Stimulated activated CD4-positive, alpha-beta T cell treated with anti-CD3 and anti-CD28 coated beads, TNF-alpha, amount 100 ng/mL, for 48 hours (primary cell): ENCODE measurements at places on chromosomes 4 and X.

DNA sequence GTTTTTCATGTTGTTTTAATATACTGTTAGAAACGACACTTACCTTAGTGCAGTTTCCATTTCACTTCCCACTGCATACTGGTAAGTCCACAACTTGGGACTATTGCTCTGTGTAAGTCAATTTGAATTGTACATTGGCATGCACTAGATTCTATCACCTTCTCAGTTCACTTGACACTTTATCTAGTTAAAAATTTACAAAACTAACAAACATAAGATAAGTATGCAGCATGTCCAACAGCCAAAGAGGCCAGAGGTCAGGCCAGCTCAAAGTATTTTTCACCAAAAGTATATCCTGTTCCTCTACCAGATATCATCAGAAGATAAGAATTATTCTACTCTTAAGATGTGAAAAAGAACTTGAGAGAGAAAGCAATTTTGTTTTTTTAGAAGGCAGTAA is 75.9 kb downstream of the QRFPR start:
- DNase-seq = no peak

DNA sequence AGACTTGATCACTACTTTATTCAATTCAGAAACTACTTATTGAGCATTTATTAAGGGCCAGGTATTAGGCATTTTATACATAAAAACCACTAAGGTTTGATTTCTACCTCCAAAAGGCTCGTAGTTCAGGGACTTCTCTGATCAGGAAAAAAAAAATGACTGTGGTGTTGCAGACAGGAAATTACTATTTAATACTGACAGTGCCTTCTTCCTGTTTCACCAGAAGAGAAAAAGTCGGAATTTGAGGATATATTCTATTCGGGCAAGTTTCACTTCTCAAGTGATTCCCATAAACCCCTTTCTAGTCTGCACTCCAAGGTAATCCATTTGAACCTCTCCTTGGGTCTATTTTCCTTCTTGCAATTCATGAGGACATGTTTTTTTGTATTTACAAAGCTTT is 15.3 kb upstream of the TASL start:
- DNase-seq = no peak

- DNase-seq = no peak
These were observed 27.5 kb downstream of the SULT1E1 start for GRCh38 chr4:69832326-69833030.

DNA sequence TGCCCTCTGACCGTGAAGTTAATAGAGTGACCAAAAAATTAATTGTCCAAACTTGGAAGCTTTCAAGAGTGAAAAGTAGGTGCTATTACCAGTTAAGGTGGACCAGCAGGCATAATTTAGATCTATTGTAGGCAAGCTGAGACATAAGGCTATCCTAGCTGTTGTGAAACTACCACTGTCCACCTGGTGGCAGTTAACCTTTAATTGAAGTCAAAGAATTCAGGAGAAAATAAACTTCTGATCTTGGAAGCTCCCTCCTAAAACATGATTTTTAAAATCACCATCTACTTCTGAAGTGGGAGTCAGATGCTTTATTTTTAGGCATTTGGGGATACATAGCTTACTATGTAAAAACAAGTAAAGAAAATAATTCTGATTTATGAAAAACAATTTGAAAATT is 636.3 kb upstream of the HTR2C start:
- no peak for DNase-seq

DNA sequence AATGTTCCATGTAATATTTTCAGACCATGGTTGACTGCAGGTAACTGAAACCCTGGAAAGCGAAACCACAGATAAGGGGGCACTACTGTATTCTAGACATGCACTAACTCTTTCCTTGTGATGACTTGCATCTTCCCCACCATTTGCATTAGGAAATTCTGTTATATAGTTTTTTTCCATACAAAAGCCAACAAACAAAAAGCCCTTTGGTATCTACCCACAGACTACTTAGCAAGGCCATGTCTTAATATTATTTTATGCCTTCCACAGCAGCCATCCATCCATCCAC is 23.5 kb downstream of the OCIAD1 start:
- DNase-seq = no peak

DNA sequence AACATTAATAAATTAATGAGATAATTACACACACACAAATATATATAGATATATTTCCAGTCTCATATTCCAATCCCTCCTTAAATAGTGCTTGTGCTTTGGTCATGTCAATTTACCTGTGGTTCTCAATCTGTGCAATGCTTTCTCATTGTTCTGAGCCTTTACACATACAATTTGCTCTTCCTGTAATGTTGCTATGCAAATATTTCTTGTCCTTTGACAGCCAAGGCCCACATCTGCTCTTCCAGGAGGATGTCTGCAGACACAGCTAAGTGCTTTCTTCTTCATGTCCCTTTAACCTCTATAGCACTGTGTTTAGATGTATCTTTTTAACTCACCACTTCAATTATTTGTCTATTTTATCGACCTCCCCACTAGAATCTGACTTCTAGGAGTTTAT is 67.3 kb upstream of the RAPGEF2 start:
- no peak for DNase-seq

DNA sequence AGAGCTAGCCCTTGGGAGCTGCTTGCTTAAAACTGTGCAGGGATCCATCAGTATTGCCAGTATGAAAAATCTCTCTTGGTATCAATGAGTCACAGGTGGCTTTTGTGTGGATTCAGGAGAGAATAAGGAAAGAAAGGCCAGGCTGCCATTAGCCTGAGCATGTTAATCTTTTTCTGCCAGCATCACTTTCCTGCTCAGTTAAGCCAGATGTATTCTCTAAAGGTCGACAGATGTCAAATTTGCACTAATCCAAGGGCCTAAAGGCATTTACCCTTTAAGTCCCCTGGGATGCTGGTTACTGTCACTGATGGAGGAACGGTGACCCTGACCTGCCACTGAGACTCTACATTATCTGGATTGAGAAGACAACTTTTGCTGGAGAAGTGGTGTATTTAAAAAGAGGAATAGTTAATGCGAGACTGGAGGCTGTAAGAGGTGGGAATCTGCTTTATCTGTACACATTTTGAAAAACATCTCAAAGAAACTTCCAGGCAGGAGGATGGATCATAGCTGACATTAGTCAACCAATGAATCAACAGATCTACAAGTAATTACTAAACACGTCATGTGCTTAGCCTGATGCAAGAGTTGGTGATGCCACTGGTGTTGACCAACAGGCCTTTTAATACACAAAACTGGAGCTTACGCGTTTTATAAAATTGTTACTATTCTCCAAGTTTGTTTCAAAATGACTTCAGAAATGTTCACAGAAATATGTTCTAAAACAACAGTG is 241.4 kb upstream of the ANXA3 start:
- no peak for DNase-seq

GRCh38 chr4:183297675-183298074 is 22.4 kb downstream of the CLDN22 start:
- DNase-seq = no peak

DNA sequence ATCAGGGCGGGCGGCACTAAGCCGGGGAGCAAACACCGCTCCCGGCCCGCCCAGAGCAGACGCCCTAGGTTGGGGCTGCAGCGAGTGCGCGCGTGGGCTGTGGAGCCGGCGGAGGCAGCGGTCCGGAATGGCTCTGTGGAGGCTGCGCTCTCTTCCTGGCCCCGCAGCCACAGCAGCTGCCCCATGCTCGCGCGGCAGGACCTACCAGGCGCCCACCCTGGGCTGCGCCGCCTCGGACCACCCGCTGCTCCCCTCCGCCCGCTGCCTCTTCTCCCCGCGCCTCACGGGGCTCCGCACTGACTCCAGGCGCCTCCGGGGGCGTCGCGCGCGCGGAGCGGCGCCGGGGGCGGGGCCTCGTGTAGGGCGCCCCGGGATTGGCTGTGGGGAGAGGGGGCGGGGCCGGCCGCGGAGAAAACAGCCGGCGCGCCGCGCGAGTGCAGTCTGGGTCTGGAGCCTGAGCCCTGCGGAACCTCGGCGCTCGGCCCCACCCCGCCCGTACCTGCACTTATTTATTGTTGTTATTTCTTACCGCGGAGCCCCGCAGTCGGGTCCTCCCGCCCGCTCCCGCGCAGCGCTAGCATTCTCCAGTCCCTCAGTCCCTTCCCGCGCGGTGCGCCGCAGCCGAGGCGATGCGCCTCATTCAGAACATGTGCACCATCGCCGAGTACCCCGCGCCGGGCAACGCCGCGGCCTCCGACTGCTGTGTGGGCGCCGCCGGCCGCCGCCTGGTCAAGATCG is at the start of gene RASL11B:
Gene RASL11B, plus strand, starts transcription at position 439 of the 738 bp plus-strand sequence. Its CDS starts 191 bp downstream, at position 630.
- peak; percentile 81 for DNase-seq

DNA sequence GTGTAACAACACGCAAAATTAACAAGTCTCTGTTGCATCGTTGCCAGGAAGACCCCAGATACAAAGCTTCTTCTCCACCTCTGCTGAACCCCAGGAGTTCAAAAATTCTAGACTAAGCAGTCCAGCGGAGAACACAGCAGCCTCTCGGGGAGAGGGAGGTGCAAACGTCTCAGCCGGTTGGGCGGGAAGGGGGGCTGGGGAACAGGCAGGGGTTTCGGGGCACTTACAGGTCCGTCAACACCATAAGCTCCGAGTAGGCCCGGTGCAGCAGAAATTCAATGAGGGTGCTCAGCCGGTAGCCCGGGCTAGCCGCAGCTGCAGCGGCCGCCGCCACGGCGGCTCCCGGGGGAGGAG is 394 bp downstream of the MED14 start:
- no peak for DNase-seq

GRCh38 chr4:13386405-13387107 is 97.6 kb downstream of the RAB28 start:
- no peak for DNase-seq

- no peak for DNase-seq
These were observed 57.1 kb downstream of the PDLIM5 start for GRCh38 chr4:94508806-94509205.

- no peak for DNase-seq
These were observed 263.0 kb downstream of the IQCM start for GRCh38 chr4:149552601-149553000.

DNA sequence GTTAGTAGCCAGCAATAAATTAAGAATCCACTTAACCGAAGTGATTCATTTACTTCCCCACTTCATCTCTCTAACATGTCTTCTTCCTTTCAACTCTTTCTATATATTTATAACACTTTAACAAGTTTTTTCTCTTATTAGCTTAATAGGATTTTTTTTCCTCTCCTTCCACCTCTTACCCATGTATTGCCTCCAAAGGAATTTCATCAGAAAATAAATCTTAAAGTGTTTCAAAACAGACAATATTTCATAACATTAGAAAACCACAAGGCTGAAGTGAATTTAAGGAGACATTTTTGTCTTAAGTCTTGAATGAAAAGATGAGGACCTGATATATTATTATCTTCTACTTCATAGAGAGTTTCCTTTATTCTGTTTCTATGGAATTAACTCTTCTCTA is 101.5 kb downstream of the PDGFC start:
- DNase-seq = no peak

- DNase-seq = no peak
These were observed 424.2 kb downstream of the PDGFC start for GRCh38 chr4:156547439-156547838.

DNA sequence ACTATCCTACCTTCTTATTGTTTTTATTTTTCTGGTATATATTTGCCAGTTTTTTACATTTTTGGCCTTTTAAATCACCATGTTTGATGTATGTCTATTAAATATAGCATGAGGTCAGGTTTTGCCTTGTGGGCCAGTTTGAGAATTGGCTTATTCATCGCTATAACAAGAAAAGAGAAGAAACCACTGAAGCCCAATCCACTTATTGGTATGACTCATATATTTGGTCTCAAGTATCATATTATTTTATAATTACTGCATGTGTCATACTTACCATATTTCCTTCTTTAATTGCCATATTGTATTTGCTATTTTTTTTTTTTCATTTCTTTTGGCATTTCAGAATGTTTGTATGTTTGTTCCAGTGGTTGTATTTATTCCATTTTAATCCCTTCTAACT is 99.3 kb downstream of the IRF2 start:
- DNase-seq = no peak

DNA sequence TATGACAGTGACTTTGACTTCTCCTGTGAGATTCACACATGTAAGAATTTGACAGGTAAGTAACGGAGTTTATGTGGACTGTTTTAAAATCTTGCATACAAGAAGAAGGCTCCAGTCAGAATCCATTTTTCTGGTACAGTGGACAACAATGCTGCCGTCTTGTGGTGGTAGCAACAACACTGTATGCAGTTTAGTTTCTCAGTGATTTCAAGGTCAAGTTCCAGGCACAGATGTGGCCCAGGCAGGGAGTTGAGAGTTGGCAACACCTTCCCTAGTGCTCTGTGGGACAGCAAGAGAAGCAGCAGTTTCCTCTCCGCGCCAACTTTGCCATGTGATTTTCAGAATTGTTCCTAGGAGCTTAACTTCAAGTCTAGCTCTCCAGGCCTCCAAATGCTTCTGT is 56.0 kb upstream of the STPG2 start:
- no peak for DNase-seq

- no peak for DNase-seq
These were observed 42.4 kb downstream of the HTR2C start for GRCh38 chrX:114626323-114626722.

GRCh38 chrX:153600921-153601320 is 2.0 kb upstream of the CCNQ start:
- no peak for DNase-seq

- no peak for DNase-seq
These were observed 9.3 kb downstream of the STX18 start for GRCh38 chr4:4532371-4533154.

DNA sequence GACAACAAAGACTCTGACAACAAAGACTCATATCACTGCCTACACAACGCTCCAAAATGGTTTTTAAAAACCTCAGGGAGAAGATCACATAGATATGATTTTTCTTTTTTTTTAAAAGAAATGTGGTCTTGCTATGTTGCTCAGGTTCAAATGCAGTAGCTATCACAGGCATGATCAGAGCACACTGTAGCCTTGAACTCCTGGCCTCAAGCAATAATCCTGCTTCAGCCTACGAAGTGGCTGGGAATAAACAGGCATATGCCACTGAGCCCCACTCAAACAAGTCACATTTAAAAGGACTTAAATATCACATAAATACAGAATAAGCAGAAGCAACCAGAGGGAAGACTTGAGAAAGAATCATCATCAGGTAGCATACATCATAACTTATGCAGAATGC is 14.7 kb downstream of the DHX15 start:
- DNase-seq = no peak

GRCh38 chr4:124343661-124344171 is 368.8 kb downstream of the ANKRD50 start:
- no peak for DNase-seq

- no peak for DNase-seq
These were observed 533.0 kb upstream of the ARX start for GRCh38 chrX:25548811-25549210.

- DNase-seq = no peak
These were observed 79.2 kb downstream of the FBXO8 start for GRCh38 chr4:174204164-174204831.
